ENCODE measurements at places on chromosomes 12 and 14.
A peak's percentile ranks its signal among the peaks of the same experiment; 100 is the strongest.

GRCh38 chr12:71007020-71007419 lies 86.5 kb upstream of the PTPRR start:
- no peak for DNase-seq

- DNase-seq: no peak
Observed at GRCh38 chr12:115922952-115923564, 354.4 kb downstream of the MED13L start.

DNA sequence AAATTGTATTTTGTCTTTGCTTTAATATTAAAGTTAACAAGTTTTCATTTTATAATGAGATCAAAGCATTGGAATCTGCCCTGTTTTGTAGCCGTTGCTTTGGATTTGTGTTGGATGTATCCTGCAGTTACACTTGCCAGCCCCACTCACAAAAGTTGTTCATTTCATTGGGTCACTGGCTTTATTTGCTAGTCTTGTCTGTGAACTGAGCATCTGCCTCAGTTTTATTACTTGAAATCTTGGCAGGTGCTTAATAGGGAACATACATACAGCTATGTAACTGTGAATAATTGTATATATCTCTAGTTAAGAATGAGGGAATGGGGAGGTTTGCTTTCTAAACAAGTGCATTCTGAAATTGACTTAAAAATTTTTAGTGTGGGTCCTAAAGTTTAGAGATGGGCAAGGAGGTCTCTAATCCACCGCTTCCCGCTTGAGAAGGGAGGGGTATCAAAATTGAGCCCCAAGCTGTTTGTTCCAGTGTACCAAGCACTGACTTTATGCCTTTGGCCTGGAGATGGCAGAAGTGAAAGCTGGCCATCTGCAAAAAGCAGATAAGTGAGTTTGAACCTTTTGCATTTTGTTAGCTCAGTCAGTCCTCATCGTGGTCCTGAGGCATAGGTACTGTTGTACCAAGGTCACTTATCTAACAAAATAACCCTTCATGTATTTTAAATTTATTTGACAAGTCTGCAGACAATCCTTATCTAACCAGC lies 9.3 kb downstream of the EIF5 start:
- DNase-seq: no peak

GRCh38 chr14:38044710-38045109 lies 163.0 kb upstream of the SSTR1 start:
- DNase-seq: no peak

GRCh38 chr14:50714450-50715073 lies 46.5 kb upstream of the SAV1 start:
- peak; percentile 24 for DNase-seq

All from NCI-H510A treated with DMSO at 0.1 percent for 48 hours (cell line).